ENCODE measurements at places on chromosomes 1 and 21. TPM values are rescaled to one million over a fixed set of nuclear protein-coding genes. Genes with fewer than 3 reads are reported as not detected.

Gene WNT3A
- 4.0 TPM for total RNA-seq

Gene S100A4
- total RNA-seq = 609 TPM

Gene PGM1
- total RNA-seq = 101 TPM

Gene TINAGL1
- total RNA-seq = 191 TPM

Gene SPRR5
- total RNA-seq = not detected

Gene PLA2G4A
- 7.3 TPM for total RNA-seq

Gene CYP4X1
- total RNA-seq = 19.9 TPM

Gene SPRR1A
- not detected for total RNA-seq

Gene LMX1A
- total RNA-seq = not detected

Gene CHTOP
- 56.2 TPM for total RNA-seq

Gene KIF17
- 9.3 TPM for total RNA-seq

Gene SFN
- total RNA-seq = 21.0 TPM

Gene MYOG
- total RNA-seq = not detected

Gene LCE2C
- not detected for total RNA-seq

Gene PANK4
- 20.7 TPM for total RNA-seq

Gene IL12RB2
- 0.89 TPM for total RNA-seq

Gene CA6
- total RNA-seq = not detected
